ENCODE measurements at places on chromosomes 3 and 15. TPM values are rescaled to one million over a fixed set of nuclear protein-coding genes. Genes with fewer than 3 reads are reported as not detected.

Gene HESX1
- total RNA-seq, result 0.56 TPM

Gene CNTN3
- 3.4 TPM for total RNA-seq

Gene ARL13B
- 9.1 TPM for total RNA-seq

Gene TMIE
- total RNA-seq, result 0.06 TPM

Gene ACAD9
- 40.4 TPM for total RNA-seq

Gene UTS2B
- total RNA-seq, result 0.66 TPM

Gene NR2E3
- total RNA-seq, result 0.06 TPM

Gene TATDN2
- total RNA-seq, result 10.8 TPM

Gene RTP3
- not detected for total RNA-seq

Gene PLS1
- total RNA-seq, result 0.66 TPM

Gene RPP14
- 12.4 TPM for total RNA-seq

Gene ZNF774
- 2.8 TPM for total RNA-seq

Gene HOMER2
- 6.5 TPM for total RNA-seq

Gene FAM107A
- 0.99 TPM for total RNA-seq

Gene ANKUB1
- total RNA-seq, result not detected

Gene AQP9
- not detected for total RNA-seq

Gene CCDC33
- 0.06 TPM for total RNA-seq

All from aortic smooth muscle cell (primary cell).